ENCODE measurements at places on chromosomes 3 and 15.

- no peak for DNase-seq
Observed at GRCh38 chr15:43527016-43527801, 9.8 kb downstream of the MAP1A start.

- DNase-seq: no peak
Observed at GRCh38 chr3:5255404-5256344, 68.2 kb downstream of the EDEM1 start.

DNA sequence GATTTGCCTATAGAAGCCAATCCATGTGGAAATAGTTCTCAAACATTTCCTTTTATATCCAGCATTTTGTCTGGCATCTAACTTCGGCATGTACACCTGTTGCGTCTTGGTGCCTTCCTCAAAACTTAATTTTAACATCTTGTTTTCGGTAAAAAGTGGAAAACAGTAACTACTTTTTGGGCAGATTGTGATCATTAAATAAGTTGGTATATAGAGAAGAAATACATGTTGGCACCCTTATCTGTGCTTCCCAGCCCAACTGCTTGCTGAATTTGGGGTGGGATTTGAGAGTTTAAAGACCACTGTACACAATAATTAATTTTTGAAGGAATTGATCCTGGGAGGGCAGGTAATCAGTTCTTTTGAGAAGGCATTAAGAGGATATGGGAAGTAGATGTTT, 566.8 kb downstream of the PDCD6IP start:
- no peak for DNase-seq

GRCh38 chr3:9681723-9682081, 21.9 kb upstream of the CPNE9 start:
- DNase-seq: no peak

DNA sequence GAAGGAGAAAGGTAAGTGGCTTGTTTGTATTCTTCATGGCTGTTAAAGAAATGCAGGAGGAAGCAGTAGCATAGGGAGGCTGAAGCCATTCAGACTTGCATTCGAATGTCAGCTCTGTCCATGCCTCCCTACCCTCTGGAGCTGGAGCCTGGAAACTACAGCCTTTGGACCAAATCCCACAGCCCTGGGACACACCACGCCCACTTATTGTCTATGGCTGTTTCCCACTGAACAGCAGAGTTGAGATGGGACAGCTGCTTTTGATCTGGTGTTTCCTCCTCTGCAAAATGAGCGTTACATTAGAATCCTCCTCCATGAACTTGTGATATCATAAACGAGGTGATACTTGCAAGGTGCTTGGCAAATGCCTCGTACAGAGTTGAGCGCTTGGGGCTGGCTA, 3.6 kb downstream of the FAM107A start:
- DNase-seq: no peak

DNA sequence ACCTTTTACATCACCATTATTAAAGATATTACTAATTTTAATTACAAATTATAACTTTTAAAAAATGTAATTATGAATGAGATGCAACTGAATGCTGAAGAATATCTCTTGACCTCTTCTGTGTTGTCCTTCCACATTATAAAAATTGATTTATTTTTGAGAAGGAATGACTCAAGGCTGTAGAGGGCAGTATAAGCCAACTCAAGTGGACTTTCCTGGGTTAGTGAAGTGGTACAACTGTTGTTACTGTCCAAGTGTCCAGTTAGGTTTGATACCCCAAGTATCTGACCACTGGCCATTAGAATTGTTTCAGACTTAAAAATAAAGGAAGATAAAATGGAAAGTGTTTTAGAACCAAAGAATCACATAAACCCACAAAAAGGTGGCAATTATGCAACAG, 51.9 kb downstream of the BBX start:
- DNase-seq: peak; percentile 32

DNA sequence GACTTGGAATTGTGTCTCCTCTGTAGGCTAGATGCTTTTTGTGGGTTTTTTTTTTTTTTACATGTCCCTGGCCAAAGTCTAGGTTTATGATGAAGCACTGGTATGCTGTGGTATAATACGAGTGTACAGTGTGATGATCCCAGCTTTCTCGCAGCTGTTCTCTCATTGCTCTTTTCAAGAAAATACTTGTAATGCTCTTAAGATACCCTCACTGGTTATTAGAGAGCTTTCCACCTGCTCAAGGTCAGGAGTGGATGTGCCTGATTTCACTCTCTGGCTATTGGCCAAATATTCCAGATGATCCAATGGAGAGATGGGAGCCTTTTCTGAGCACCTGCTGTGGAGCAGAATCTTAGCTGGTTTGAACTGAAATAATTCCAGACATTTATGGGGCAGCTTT, 215.1 kb downstream of the MYRIP start:
- DNase-seq: no peak

GRCh38 chr3:143847787-143848631, at the start of gene SLC9A9:
Gene SLC9A9 (minus strand): TSS chr3:143848468. CDS start chr3:143848322, 146 bp downstream.
- DNase-seq: peak; percentile 78

DNA sequence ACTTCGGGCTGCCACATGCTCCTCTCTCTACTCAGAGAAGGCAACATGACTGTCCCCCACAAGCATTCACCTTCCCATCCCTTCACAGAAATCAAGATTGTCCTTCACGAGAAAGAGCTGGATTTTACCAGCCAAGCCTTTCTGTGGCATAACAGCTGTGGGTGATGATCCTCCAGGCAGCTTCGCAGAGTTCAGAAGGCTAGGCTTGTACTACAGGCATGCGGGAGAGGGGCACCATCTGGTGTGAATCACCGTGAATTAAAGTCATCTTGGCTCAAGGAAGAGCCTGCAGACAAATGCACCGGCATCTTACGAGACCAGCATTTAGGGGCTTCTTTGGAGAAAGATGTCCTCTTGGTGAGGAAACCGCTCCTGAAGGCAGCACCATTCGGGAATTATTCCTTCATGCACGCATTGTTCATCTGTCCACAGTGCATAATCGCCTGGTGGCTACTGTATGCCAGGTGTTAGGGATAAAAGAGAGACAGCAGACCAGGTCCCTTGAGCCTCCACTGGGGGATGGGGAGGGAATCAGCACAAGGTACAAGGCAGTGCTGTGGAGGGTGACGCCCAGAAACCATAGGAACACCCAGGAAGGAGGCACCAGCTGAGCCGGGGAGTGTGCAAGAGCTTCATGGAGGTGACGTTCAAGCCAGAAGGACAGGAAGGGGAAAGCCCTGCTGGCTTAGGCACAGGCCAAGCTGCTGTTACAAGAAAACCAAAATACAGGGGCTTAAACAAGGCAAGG, 108.6 kb downstream of the TMEM266 start:
- DNase-seq: no peak

DNA sequence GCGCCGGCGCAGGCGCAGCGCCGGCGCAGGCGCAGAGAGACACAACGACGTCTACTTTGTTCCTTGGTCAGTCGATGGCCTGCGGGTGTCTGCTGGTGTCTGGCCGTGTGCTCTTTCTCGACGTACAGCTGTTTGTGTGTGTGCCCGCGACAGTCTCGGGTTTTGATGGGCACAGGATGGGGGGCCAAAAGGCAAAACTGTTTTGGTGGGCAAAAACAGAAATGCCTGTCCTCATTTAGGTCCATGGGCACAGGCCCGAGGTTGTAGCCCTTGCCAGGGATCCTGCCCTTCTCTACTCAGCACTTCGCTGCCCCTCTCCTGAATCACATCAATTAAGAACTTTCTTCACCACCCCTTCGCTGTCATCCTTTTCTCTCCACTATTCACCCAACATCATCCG, 184.8 kb upstream of the CHL1 start:
- DNase-seq: peak; percentile 12
